BJ (cell line): ENCODE measurements at places on chromosomes 13 and 19.

GRCh38 chr19:33616857-33617256, 4.9 kb upstream of the CHST8 start:
- no peak for DNase-seq

DNA sequence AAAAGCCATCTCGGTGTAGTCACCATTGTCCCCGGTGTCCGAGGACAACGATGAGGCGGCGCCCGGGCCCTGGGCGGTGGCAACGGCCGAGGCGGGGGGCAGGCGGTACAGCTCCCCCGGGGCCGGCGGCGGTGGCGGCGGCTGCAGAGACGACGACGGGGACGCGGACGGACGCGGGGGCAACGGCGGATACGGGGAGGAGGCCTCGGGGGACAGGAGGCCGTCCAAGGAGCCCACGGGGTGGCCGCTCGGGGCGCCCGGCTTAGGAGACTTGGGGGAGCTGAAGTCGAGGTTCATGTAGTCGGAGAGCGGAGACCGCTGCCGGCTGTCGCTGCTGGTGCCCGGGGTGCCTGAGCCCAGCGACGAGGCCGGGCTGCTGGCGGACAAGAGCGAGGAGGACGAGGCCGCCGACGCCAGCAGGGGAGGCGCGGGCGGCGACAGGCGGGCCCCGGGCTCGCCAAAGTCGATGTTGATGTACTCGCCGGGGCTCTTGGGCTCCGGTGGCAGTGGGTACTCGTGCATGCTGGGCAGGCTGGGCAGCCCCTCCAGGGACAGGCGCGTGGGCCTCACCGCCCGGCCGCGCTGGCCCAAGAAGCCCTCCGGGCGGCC, 3.5 kb downstream of the IRS2 start:
- DNase-seq: no peak

DNA sequence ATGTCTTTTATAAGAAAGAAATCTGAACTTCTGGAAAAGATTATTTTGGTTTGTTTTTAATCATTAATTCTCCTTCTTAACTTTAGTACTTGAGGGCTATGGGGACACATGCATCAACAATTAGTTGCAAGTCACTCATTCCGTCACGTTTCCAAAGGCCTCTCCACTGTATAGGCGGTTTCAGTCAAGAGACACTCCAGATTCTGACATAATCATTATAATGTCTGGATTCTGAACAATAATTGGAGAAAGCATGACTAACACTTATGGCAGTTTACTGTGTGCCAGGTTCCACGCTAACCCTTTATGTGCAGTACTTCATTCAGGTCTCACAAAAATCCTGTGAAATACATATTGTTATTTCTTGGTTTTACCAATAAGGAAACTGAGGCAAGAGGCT, 71.9 kb downstream of the TNFRSF19 start:
- DNase-seq: no peak

GRCh38 chr19:1255186-1256161, 7.1 kb downstream of the MIDN start:
- no peak for DNase-seq

DNA sequence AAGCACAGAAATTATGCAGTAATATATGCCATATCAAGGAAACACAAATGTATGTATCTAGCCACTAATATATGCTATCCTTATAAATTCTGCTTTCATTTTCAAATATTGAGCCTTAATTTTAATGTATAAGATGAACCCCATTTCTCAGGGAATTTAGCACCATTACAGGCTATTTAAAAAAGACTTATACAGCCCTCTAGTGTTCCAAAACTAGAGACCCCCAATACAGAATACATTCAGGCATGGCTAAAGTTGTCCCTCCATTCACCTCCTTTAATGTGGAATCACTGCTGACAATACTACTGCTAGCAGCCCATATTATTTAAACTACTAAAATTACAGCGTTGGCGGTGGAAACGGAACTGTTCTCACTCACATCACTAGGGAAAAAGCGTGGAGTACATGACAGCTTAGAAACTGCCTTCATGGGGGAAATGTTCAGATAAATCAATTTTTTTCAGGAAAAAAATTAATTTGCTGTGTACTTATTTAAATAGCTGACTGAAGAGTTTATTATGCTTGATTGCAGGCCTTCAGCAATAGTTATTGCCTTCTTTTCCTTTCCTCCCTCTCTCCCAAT, 541.0 kb downstream of the PCDH9 start:
- DNase-seq: no peak

DNA sequence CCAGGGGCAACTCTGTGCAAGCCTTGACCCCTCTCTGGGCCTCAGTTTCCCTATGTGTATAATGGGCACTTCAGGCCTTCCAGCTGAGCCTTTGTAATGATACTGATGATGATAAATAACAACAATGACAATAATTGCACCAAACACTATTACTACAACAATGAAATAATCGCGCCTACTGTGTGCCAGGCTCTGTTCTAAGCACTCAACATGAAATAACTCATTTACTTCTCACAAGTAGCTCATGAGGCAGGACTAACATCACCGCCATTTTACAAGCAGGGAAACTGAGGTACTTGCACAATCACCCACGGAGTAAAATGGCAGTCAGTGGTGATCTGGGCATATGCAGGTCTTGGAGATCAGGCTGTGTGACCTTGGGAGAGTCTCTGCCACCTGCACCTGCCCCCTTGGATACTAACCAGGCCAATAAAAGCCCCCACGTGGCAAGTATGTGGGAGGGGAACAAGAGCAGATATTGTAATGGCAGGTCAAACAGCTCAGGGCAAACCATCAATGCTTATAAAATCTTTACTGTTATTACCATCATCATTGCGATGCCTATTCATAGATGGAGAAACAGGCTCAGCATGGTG, 540 bp upstream of the ANGPTL8 start:
- DNase-seq: no peak

DNA sequence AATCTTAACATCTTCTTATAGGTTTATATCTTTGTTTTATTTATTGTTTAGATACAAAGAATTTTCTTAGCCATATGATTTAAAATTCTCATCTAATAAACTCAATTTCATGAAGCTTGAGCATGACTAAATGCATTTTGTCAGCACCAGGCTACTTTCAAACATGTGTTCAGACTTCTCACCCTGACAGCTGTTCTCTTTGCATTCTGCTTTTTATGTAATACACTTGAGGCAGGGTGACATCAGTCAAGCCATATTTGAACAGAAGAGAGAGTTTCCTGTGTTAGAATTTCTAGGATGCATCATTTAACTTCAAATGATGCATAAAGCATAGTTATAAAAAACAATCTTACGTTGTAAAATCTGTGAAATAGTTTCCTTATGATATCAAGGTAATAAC, 1295.1 kb upstream of the PCDH20 start:
- DNase-seq: no peak

GRCh38 chr19:38878575-38879399, 712 bp upstream of the RINL start:
- no peak for DNase-seq

- no peak for DNase-seq
These were observed 6.0 kb downstream of the KPNA3 start for GRCh38 chr13:49786401-49787008.

GRCh38 chr13:83453723-83454122, 428.6 kb downstream of the SLITRK1 start:
- no peak for DNase-seq

- no peak for DNase-seq
These were observed 278.3 kb downstream of the KCTD12 start for GRCh38 chr13:76607866-76608265.

DNA sequence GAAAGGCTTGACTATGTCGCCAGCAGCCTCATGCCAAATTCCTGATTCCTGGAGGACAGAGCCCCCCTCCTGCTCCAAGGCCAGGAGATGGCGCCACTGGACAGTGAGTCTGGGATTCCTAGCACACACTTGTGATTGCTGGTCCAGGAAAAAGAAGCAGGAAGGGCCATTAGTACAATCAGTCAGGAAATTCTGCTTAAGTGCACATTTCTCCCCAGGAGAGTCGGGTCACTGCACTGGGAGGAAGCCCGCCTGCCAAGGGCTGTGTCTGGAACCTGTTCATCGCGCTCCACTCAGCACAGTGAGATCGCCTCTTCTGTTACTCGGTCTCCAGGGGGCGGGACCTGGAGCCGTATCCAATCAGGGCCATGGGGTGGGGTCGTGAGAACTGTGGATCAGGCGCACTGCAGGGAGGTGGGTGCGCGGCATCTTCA, 65.1 kb downstream of the ZNF823 start:
- no peak for DNase-seq
